ENCODE measurements at places on chromosomes 6 and 20.

DNA sequence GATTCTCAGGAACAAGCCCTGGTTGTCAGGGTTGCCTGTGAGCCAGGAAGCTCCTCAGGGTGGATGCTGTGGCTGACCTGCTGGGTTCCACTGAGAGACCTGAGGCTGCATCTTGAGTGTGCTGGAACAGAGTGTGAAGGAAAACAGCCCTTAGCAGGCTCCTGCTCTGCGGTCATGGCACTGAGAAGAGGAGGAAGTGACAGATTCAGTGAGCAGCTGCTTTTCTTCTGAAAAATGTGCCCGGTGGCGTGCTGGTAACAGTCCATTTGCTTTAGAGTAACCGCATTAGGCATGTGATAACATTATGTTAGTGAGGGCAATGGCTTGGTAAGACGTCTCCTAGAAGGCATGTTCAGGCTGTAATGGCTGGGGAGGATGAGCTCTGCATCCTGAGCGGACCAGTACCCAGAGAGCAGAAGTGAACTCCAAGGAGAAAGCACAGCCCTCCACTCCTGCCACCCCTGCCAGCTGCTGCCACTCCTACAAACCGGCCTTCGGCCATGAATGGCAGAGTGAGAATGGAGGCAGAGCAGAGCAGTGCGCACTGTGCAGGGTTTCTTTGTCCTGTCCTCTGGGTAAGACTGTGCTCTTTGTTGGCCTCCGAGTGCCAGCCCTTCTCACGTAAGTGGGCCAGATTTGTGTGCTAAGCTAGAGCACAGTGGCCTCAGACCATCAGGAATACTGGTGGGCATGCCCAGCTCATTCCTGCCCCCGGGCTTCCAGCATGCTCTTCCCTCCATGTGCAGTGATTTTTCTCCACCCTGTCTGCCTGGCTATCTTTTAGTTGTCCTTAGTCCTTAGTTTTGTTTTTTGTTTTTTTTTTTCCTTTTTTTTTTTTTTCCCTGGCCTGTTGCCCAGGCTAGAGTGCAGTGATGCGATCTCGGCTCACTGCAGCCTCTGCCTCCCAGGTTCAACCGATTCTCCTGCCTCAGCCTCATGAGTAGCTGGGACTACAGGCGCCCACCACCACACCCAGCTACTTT, 98.1 kb upstream of the VSTM2L start:
- H3K27me3 ChIP-seq, result no peaks in the 10 kb centered on the region
- H3K27ac ChIP-seq, result no peak overlapping the region
- peaks cover 5% of the 10 kb centered on the region for H3K4me1 ChIP-seq
- DNase-seq, result no peak

DNA sequence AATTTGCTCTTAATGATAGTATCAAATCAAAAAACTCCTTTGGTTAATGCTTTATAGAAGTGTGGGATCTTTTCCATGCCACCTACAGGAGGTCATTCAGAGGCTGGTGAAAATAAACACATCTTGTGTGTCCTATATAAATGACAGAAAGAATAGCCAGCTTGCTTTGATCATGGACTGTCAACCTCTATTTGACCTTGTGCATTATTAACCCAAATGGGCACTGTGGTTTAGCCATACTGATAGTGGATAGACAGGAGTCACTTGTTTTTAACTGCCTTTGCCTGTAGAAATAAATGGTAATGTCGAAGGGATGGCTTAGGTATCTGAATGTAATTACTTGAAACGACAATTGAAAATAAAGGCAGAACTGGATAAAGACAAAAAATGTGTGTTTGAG, 123.8 kb downstream of the CDKAL1 start:
- no peak for DNase-seq
- H3K4me3 ChIP-seq, result no peak overlapping the region
- no peaks in the 10 kb centered on the region for H3K27me3 ChIP-seq

GRCh38 chr6:41730531-41731436, 4.6 kb downstream of the TFEB start:
- H3K27me3 ChIP-seq, result no peaks in the 10 kb centered on the region
- DNase-seq, result no peak
- H3K4me3 ChIP-seq, result no peak overlapping the region

DNA sequence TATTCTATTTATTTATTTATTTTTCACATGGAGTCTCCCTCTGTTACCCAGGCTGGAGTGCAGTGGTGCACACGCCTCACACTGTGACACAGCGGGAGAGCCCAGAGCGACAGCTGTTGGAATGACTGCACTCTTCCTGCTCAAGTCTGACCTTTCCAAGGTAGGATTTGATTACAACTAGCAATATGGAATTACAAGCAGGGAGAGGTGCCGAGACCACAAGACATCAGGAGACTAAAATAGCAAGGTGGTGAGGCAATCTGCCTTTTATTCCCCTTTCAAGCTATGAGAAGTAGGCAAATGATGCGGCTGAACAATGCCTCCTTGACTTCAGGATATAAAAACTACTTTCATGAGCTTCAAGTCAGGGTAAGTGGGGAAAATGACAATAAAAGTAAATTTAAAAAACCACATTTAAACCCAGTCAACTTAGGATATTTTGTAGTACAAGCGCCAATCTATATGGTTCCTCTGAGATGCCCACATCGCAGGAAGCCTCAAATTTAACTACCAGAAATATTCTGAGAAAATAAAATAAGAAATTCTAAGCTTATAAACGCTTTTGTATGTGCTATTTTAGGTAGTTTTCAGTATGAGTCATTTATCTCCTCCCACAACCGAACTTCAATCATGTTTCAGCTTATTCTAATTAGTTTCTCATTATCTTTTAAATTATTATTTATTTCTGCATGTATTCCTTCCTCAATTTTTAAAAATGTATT, 146.9 kb upstream of the SGK1 start:
- H3K36me3 ChIP-seq, result no peaks in the 10 kb centered on the region
- H3K27me3 ChIP-seq, result no peaks in the 10 kb centered on the region
- H3K4me3 ChIP-seq, result no peak overlapping the region
- no peak for DNase-seq

DNA sequence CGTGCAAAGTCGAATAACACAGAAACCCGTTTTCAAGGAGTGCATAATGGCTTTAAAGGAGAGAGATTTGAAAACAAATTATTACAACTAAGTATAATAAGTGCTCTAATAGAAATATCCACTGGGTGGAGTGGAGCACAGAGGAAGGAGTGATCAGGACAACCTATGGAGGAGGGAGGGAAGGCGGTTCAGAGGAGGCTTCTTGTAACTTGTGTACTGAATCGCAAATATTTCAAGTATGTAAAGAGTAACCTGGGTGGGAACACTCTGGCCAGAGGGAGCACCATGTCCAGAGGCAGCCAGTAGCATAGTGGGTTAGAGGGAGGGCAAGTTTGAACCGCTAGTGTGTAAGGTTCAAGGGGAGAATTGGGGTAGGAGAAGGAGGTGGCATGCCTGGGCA, 21.6 kb upstream of the TNFAIP3 start:
- H3K27me3 ChIP-seq, result no peaks in the 10 kb centered on the region
- H3K27ac ChIP-seq, result no peak overlapping the region
- no peaks in the 10 kb centered on the region for H3K36me3 ChIP-seq
- no peak overlapping the region for H3K4me3 ChIP-seq
